Non-pigmented ciliary epithelial cell (primary cell): ENCODE measurements at places on chromosomes 1 and 21.

DNA sequence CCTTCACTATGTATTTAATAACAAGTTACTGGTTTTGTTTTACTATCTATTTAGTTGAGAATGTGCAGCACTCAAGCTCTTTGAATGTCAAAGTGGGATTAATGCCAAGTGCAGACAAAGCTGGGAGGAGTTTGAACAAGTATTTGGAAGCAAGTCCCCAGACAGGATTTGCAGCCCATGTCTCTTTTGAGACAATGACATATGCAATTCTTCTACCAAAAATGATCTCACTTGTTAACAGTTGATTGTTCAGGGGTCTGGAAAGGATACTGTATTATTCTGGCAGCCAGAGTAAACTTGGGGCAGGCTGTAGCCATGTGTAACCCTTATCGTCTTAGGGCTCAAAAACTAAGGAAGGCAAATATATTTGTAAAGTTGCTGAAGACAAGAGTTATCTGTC, 15.8 kb downstream of the COLGALT2 start:
- no peak for DNase-seq

DNA sequence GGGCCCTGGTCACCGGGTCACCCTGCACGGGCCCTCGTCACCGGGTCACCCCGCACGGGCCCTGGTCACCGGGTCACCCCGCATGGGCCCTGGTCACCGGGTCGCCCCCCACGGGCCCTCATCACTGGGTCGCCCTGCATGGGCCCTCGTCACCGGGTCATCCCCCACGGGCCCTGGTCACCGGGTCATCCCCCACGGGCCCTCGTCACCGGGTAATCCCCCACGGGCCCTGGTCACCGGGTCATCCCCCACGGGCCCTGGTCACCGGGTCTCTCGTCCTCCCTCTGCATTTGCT, 77.6 kb downstream of the RIPK4 start:
- DNase-seq, result no peak

DNA sequence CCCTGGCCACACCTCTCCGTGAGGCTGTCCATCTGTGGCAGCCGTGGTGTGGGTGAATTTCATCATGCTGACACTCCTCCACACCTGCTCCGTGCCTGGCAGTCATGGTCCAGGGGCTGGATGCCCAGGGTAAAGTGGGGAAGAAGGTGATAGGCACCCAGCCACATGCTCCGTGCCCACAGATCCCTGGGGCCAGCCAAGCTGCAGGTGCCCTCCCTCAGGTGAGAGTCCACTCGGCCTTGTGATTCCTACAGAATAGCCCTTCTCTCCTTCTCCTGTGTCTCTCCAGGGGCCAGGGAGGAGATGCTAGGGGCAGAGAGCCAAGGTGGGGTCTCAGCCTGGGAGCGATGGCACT, 16.8 kb upstream of the POFUT2 start:
- DNase-seq, result no peak

DNA sequence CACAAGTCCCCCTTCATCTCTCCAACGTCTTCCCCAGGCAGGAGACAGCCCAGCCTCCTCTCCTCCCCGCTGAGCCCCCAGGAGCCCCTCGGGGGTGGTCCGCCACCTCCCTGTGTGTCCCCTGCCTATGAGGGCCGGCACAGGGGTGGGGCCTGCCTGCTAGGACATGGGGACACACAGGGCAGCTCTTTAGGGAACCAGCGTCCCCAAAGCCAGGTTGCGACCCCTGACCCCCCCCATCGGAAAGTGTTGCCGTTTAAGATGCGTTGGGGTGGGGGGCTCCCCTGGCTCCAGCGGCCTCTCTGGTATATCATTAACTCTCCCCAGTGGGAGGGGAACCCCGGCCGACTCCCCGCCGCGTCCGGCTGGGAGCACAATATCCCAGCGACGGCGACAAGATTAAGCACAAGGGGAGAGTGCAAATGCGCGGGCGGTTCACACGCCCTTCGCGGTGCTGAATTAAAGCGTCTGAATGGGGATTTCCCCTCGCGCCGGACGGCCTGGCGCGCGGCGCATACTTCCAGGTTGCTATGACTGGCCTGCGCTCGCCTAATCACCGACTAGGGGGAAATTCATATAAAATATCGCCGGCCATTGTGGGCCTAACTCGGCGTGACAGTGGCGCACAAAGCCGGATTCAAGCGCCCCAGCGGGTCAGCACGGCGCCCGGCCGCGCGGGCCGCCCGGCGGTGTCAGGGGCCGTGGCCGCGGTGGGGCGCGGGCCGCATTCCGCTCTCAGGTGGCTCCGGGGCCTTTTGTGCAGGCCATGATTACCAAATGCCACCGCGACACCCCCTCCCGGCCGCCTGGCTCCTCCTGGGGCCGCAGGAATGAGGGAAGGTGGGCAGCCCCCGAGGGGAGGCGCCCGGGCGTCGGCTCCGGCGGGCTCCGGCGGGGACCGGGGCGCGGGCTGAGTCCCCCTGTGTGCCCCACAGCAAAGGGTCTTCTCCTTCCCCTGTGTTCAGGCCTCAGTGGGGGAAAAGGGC, 30.9 kb downstream of the WNT3A start:
- peak; percentile 2 for DNase-seq

DNA sequence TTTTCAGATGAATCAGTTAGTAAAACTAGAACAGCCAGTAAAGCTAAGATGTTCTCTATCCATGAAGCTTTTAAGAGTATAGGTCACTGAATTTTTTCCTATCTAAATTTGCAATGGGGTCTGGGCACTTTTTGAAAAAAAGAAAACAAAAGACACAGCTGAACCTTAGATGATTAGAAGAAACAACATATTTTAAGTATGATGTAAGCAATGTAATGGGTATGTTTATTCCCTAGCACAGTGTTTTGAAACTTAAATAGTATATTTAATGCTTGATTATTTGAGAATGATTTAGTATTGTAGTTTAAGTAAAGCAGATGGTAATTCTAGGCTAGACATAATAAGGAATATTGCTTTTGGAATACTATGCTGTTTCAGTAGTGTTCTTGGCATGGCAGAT, 36.2 kb downstream of the KCTD3 start:
- DNase-seq, result no peak

DNA sequence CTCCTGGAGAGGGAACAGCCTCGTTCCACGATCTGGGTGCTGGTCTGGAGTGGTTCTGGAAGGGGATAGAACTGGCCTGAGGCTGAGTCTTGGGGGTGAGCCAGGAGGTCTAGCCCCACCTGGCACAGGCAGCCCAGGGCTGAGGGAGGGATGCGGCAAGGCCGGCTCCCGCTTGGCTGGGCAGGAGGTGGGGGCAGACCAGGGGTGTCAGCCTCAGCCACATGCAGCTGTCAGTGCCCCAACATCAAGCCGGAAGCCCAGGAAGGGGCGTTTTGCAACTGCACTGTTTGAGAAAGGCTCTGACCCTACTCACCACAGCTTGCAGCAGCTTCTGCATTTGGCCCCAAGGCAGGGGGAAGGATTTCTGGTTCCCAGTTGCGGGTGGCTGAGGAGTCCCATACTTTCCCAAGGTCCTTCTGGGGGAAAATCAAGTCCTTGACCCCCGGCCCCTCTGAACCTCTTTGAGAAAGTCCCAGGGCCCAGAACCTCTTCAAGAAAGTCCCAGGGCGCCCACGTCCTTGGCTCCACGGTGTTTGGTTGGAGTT, 2.0 kb downstream of the EFHD2 start:
- no peak for DNase-seq

DNA sequence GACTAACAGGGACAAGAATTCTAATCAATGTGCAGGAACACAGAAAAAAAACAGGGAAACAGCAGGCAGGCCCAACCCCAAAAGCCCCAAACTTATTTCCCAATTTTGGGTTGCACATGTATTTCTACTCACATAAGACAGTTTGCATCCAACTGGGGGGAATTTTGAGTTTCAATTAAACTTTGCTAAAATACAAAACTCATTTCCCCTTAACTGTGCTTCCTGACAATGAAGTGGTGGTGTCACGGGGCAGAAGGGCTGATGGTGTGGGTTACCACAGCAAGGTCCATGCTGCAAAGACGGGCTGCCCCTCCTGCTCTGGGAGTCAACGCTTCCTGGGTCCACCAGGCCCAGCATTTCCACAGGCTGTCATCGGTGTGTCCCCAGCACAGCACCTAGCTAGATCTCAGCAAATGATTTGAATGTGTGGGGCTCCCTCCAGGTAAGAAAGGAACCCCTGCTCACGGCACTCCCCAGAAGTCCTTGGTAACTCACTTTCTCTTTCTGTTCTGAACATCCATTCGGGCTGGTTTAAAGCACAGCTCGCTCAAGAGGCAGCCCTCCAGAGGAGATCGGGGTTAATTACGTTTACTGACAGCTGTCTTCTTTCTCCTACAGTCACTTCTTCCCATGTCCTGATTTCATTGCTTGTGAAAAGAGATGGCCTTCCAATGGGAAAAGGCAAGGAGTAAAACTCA, 27.4 kb downstream of the HIVEP3 start:
- DNase-seq, result no peak

- no peak for DNase-seq
Observed at GRCh38 chr1:78033797-78034172, 12.0 kb upstream of the GIPC2 start.

DNA sequence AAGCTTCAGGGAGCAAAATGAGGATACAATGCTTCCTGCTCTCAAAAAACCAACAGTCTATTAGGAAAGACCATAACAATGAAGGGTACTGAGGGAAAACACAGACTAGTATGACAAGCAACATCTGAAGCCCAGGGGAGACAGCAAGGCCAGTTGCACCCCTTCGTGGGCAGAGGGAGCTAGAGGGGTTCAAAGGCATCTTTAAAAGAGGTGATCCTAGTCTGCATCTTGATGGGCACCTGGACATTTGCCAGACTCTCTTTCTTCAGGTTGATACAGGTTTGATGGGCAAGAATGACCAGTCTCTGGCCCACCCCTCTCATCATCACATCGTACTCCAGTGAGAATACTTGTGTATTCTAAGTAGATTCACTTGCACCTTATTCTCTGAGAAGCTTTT, 177.7 kb downstream of the VAV3 start:
- no peak for DNase-seq

- no peak for DNase-seq
Observed at GRCh38 chr21:15058854-15059263, 5.9 kb downstream of the NRIP1 start.

- DNase-seq, result no peak
Observed at GRCh38 chr1:22074803-22075202, 22.3 kb downstream of the CDC42 start.

GRCh38 chr1:50973255-50973654, 3.2 kb downstream of the CDKN2C start:
- DNase-seq, result no peak

GRCh38 chr1:197200272-197200899, 53.9 kb upstream of the ASPM start:
- DNase-seq, result no peak

DNA sequence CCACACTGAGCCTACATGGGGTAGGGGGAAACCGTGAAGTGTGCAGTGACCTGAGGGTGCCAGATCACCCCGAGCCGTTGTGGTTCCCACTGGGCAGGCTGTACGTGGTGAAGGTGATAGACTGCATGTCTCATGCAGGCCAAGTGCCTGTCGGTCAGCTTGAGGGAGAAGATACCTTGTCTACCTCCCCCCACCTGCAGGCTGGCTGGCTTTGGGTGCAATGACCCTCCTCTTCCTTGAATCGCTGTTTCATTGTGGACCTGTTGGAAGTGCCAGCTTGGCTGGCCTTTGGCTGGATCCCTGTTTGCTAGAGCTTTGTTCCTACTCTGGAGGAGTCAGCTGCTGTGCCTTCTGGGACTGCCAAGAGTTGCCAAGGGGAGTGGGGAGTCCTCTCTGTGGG, 92.5 kb downstream of the GALNT2 start:
- no peak for DNase-seq

GRCh38 chr1:22810378-22810777, 99.7 kb downstream of the EPHB2 start:
- DNase-seq, result no peak

DNA sequence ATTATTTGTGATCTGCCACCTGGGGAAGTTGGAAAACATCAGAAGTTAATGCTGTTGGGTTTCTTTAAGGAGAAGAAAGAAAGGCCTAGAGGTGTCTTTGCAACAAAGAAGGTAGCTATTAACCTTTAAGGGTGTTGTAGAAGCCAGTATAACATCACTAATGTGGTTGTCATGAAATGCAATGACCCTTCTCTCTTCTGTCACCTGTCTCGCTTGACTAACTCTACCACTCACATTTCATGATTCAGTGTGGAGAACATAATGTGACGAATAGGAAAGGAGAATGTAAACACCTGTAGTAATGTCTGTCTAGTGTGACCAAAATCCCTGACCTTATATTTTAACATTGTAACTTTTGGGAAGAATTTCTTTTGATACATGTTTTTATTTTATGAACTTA, 211.7 kb upstream of the UBE2U start:
- no peak for DNase-seq

DNA sequence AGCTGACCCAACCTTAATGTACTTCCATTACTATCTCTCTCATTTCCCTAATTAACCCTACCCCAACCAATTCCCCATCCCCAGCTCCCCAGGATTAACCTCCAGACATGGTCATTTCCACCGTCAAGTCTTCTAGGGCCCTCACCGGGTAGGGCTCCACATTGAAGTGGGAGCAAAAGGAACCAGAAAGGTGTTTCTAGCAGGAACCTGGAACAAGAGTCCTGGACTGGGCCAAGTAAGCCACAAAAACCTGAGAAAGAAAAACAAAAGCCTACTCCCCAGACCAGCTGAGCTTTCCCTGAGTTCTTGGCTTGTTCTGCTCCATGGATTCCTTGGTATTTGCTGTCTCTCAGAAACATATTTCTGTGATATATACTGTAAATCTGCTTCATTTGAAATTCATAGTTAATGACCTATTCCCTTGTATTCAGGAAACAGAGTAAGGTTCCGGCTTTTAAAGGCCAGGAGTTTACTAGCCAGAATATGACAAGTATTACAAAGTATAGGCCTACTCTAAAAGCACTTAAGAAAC, 58.4 kb downstream of the SYF2 start:
- DNase-seq, result no peak

GRCh38 chr1:147080006-147080661, 92.1 kb downstream of the PRKAB2 start:
- no peak for DNase-seq

- DNase-seq, result no peak
Observed at GRCh38 chr1:56399795-56400194, 179.6 kb downstream of the PLPP3 start.

DNA sequence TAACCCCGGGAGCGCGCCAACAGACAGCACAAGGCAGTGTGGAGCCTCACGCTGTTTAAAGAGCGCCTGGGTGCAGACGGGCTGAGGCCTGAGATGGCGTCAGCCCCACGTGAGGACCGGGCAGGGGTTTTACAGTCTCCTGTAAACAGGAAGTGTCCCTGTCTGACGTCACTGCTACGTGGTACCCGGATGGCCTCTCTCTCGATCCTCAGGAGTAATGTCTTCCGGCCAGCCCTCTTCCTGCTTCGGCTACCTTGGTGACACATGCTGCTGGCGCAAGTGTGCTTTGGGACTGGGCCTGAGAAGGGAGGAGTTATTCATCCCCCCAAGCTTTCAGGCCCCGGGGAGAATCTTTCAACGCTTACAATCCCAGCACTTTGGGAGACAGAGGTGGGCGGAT, 41.2 kb downstream of the CNST start:
- no peak for DNase-seq
